Pons (tissue), 1 donor: ENCODE measurements at places on chromosomes 12 and 14.

DNA sequence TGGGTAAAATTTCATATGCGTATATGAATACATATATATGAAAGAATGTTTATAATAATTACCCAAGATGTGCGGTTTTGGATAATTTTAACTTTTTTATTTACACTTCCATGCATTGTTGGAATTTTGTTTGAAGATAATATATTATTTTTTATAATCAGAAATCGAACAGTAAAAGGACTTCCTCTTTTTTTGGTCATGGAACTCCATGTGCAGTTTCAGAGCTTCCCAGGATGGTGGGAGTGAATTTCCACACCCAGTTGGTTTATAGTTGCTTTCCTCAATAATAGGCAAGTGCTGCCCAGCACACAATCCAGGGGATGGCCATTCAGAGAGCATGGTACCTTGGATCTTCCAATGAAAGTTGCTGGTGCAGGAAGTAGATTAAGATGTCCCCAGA lies 6.3 kb upstream of the EMP1 start:
- DNase-seq, result no peak

GRCh38 chr14:55545779-55546178 lies 34.2 kb upstream of the KTN1 start:
- DNase-seq, result no peak

GRCh38 chr14:53663709-53664108 lies 292.9 kb downstream of the BMP4 start:
- peak; percentile 27 for DNase-seq

GRCh38 chr14:57495416-57495815 lies 1.8 kb upstream of the CCDC198 start:
- no peak for DNase-seq

DNA sequence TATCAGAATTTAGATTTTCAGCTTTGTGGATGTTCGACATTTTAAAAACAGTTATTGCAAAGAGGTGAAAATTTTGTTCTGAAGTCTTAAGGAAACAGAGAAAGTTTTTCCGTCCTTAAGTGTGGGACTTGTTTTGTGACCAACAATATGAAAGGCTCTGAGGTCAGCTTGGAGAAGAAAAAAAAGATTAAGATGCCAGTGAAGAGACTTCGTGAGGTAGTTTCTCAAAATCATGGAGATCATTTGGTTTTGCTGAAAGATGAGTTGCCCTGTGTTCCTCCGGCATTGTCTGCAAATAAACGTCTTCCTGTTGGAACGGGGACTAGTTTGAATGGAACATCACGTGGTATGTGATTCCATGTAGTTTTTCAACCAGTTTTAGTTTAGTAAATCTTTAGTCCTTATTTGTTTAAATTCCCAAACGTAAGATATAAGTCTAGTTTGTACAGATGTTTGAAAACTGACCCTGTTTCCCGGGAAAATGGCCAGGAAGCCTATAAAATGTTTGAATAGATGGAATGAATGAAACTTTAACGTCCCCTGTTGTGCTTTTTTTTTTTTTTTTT lies 682 bp downstream of the KIAA0586 start:
- peak; percentile 65 for DNase-seq

- DNase-seq, result no peak
Observed at GRCh38 chr14:37600880-37601741, 5.7 kb downstream of the TTC6 start.

GRCh38 chr12:121893961-121894460 lies 5.4 kb downstream of the PSMD9 start:
- peak; percentile 20 for DNase-seq

DNA sequence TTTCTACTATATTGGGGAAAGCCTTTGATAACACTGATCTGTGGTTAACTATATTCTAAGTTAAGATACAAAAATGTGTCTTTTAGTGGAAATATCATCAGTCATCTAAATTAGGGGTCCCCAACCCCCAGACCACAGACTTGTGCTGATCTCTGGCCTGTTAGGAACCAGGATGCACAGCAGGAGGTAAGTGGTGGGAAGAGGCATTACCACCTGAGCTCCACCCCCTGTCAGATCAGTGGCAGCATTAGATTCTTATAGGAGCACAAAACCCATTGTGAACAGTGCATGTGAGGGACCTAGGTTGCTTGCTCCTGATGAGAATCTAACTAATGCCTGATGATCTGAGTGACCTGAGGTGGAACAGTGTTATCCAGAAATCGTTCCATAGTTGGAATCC lies 28.3 kb upstream of the LIN7A start:
- DNase-seq, result no peak

- DNase-seq, result no peak
Observed at GRCh38 chr12:101925935-101926334, 48.6 kb downstream of the DRAM1 start.

GRCh38 chr12:2161473-2161872 lies 108.7 kb downstream of the CACNA1C start:
- peak; percentile 56 for DNase-seq

- DNase-seq, result no peak
Observed at GRCh38 chr14:63910583-63911363, 58.0 kb downstream of the SYNE2 start.

- no peak for DNase-seq
Observed at GRCh38 chr12:83537428-83538053, 850.8 kb downstream of the TMTC2 start.

- no peak for DNase-seq
Observed at GRCh38 chr12:104738776-104739642, 219.1 kb downstream of the SLC41A2 start.

GRCh38 chr14:69567563-69567962 lies 7.1 kb downstream of the CCDC177 start:
- DNase-seq, result no peak

DNA sequence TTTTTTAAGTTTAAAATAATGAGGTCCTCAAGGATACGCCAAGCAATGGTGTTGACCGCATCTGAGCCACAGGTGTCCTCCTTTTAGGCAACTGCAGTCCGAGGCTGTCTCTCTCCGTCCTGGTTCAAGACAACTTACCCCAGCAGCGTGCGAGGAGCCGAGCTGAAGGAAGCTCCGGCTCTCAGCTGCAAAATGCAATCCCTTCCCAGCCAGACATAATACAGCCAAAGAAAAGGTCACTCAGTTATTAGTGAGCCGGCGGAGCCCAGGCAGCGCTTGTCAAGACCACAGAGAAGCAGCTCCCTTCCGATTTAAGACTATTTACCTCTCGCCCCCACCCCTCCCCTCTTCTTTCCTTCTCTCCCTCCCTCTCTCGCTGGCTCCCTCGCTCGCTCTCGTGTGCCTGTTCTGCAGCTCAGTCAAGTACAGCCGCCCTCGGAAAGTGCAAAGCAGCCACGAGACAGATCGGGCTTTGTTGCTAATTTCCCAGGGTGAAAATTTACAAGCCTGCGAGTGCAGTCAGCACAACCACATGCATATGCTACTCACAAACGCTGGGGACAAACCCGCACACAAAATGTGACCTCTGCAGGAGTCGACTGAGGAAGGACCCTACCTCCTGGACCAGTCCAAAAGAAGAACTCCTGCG lies 363 bp upstream of the LMO3 start:
- DNase-seq, result peak; percentile 63

DNA sequence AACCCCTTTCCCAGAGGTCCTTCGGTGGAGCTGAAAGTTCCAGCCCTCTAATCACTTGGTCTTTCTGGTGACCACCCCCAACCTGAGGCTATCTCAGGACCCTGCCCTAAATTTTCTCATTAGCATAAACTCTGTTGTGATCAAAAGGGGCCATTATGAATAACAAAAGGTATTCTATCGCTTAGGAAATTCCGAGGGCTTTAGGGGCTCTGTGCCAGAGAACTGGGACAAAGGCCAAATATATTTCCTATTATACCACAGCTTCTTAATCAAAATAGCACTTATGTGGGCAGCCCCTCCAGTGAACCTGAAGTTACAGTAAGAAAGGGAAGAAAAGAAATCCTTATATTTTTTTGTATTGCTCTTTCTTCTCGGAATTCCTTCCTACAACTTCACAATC lies 125.3 kb upstream of the NPAS3 start:
- DNase-seq, result no peak

DNA sequence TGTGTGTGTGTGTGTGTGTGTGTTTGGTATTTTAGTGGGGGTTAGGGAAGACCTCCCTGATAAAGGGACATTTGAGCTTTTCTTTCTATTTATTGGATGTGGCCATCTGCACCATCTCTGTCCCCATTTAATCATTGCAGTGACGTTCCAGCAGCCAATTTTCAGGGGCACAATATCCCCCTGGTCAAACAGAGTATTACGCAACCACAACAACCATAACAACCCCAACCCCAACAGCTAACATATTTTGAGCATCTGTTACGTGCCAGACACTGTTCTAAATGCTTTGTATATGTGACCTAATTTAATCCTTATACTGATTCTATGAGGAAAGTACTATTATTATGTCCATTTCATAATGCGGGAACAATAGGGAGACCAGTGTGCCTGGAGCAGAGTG lies 87.4 kb downstream of the TTC8 start:
- no peak for DNase-seq

DNA sequence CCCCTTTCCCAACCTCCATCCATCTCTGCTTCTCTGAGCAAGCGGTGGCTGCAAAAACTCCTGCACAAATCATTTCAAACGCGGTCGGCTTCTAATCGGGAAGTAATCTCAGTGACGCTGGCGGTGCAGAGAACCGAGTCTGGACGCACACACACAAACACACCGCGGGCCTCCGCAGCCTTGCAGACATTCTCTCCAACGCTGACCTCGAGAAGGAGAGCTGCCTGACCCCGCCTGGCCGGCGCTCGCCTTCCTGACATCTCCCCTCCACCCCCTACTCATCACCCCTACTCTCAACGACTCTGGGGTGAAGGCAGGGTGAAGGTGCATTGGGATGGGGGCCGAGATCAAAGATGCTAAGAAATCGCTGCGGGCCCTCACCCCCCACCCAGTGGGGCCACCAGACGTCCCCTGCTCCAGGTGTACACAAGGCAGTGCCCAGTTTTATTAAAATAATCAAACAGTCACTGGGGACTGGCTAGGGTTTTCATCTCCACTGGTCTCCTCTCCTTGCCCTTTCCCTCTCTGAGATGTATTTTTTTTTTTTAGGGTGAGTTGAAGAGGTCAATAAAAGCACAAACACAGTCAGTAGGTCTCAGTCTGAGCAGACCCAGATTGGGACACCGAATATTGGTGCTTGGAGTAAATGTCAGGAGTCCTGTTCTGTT lies 506 bp upstream of the TBX5 start:
- DNase-seq, result no peak

- peak; percentile 31 for DNase-seq
Observed at GRCh38 chr12:5328669-5329517, 103.0 kb upstream of the NTF3 start.

DNA sequence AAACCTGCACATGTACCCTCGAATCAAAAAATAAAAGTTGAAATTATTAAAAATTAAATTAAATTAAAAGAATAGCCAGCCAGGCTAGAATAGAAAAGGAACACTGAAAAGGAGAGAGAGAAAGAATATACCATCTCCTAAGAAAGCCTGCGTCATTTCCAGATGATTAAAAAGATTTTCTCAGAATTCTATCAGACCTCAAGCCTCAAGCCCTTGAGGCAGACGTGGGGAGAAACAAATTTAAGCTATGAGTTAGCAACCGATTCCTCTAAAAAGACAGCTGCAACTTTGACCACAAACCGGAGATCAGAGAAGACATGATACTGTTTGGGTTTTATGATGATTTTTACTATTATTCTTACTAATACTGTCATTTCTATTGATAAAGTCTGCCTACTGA lies 138.3 kb downstream of the KSR2 start:
- DNase-seq, result no peak

- no peak for DNase-seq
Observed at GRCh38 chr14:90475298-90475697, 78.5 kb downstream of the CALM1 start.

DNA sequence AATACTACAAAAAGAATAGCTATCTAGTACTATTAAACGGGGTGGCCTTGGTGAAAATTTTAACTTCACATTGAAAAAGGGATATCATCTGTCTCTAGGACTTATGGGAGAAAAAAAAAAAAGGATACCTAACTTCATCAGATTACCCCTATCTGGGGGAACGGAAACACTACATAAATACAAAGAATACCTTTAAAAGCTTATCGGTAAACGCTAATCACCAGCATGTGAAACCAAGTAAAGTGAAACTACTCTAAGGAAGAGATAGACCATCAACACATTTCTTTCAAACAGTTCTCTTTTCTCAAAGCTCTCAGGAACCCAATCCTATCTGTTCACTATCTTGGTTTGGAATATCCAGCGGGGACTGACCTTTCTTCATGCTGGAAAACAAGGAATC lies 3.5 kb downstream of the KICS2 start:
- no peak for DNase-seq

DNA sequence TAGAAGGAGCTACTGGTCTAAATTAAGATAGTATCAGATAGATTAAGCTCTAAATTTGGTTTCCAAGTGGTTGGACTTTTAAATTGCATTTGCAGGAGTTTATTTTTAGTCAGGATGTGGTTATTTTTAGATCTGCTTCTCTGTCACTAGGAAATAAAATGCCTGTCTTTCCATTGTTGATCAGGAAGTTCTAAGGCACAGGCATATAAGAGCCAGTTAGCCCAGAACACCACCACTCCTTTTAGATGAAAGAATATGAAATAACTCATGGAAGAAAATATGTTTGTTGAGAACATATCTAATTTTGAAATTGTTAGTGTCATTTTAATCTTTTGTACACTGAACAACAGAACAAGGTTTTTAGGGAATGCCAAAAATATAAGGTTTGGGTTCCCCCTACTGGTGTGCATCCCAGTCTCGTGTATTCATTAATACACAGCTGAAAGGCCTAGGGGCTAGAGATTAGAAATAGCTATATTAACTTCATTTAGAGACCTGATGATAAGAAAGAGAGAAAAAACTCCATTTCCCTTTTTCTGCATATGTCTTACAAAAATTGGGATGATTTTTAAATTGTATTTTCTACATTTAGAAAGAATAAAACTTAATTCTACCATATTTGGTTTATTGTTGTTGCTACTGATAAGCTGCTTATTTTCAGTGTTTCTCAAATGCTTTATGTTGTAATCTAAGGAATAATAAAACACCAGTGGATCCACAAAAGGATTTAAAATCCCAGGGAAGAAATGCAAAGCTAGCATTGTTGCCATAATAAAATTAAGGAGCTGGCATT lies 67.2 kb downstream of the RIC8B start:
- DNase-seq, result peak; percentile 70

- peak; percentile 23 for DNase-seq
Observed at GRCh38 chr14:101927859-101928258, 36.5 kb upstream of the DYNC1H1 start.

GRCh38 chr12:119748497-119748896 lies 80.6 kb downstream of the PRKAB1 start:
- DNase-seq, result peak; percentile 64

- DNase-seq, result no peak
Observed at GRCh38 chr12:111407377-111408115, 1.8 kb downstream of the SH2B3 start.

GRCh38 chr12:29149691-29150281 lies 708 bp downstream of the FAR2 start:
- no peak for DNase-seq

- no peak for DNase-seq
Observed at GRCh38 chr14:76828339-76829012, 2.3 kb downstream of the LRRC74A start.

DNA sequence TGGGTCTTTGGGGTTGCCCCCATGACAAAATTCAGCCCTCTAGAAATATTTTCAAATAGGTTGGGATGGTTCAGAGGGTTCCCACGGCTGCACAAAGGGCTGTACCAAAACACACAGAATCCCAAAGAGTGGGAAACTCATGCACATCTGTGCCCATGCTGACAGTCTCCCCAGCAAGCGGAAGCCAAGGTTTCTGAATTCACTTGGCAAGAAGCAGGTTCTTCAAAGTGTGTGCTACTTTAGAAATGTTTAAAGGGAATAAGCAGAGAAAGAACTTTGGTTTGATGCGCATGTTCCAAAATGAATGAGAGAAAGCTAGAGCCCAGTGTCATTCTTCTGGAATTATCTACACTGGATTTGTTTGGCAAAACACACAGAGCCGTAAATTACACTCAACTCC lies 46.7 kb downstream of the FOXN3 start:
- peak; percentile 24 for DNase-seq
